ENCODE measurements at places on chromosomes 1 and 21.

DNA sequence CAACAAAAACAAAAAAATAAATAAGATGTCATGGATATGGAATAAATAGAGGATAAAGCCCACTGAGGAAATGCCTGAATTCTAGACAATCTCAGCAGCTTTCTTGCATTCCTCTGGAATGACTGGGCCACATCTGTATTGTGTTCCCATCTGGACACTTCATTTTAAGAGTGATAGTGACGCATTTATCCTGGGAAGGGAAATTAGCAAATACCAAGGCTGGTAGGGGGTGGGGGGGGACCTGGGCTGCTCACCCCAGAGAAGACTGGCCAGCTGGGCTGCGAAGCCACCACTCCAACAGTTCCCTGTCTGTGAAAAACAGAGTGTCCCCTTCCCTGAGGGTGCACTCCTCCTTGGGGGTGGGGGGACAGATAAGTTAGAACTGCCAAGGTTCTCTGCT, 106.3 kb downstream of the HIVEP3 start:
- DNase-seq: no peak

DNA sequence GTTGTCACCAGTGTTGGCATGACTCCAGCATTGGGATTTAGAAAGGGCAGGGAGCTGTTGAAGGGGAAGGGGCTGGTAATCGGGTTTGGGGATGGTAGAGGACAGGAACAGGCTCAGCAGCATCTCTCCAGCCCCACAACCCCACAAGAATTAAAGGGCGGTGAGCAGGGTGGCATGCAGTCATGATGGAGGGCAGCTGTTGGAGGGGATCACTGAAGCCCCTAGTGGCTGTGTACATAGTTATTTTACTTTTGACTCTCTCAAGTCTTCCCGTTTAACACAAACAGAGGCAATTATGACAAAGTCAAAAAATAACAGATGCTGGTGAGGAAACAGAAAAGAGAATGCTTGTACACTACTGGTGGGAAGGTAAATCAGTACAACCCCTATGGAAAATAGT, 213.8 kb downstream of the URB2 start:
- no peak for DNase-seq

- DNase-seq: no peak
Measured at GRCh38 chr1:223621312-223621734, 44.2 kb downstream of the CAPN8 start.

GRCh38 chr1:186054003-186054402, 319.8 kb downstream of the HMCN1 start:
- DNase-seq: no peak
